Testis (tissue), 5 donors: ENCODE measurements at places on chromosomes 7 and 10.

DNA sequence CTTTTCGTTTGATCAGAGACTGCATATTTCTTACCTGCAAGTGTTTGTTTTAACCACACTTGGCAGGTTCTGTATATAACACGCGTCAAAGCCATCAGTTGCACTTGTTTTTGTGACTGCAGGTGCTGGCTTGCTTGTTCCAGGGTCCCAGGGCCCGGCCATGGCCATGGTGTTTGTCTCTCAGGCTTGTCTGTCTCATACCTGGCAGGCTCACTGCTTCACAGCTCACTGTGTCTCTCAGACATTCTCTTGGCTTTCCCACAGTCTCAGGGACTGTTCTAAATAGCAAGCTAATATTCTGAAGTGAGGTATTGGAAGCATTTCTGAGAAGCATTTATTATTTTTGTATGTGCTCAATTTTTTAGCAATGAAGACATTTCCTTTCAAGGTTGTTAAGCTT is 46.9 kb downstream of the GPR141 start:
- DNase-seq: no peak

GRCh38 chr10:12807096-12807755 is 194.3 kb downstream of the CCDC3 start:
- DNase-seq: no peak

DNA sequence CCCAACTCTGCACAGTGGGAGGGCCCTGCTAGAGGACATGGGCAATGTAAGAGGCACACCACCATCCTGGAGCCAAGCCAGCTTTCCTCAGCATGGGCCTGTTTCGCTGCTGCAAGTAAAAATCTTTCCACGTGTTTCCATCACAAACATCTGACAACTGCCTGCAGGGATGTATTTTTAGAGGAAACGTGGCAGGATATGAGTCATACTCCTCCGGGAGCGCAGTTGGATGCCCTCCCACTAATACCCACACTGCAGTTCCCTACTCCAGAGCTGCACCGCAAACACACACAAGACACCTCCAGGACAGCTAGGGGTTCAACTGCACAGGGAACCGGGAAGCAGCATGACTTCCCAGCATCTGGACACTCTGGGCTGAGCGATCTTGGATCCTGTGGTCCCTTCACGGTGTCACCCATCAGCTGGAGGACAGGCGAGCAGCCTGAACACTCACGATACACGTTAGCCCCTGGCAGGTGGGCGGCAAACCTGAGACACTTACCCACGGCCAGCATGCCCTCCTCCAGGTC is 26.1 kb downstream of the PLAC9 start:
- peak; percentile 74 for DNase-seq

GRCh38 chr7:102471791-102472125 is 7.0 kb downstream of the POLR2J start:
- no peak for DNase-seq

- DNase-seq: no peak
Measured at GRCh38 chr10:3537518-3537917, 247.5 kb downstream of the KLF6 start.

DNA sequence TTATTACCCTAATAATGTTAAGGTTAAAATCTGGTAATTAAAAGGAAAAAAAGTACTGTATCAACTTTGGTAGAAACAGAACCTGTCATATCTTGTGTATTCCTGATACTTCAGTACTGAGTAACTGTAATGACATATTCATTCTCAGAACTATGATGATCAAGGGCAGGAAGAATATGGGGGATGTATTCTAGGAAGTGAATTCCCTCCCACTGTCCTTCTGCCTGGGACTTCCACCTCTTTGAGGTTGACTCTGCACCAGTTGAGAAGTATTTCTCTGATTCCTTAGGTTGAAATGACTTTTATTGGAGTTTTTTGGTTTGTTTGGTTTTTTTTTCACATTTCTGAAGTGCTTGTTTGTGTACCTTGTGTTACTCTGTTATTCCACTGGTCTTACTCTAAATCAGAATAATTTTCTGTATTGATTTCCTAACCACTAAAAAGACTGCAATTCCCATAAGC is 36.9 kb downstream of the WASL start:
- DNase-seq: no peak

GRCh38 chr10:35614312-35614711 is 9.2 kb downstream of the GJD4 start:
- no peak for DNase-seq

- no peak for DNase-seq
Measured at GRCh38 chr7:145989469-145989868, 127.1 kb upstream of the CNTNAP2 start.
